Adrenal gland (tissue), 19 donors: ENCODE measurements at places on chromosomes 3 and 15. TPM values are rescaled to one million over a fixed set of nuclear protein-coding genes. Genes with fewer than 3 reads are reported as not detected.

The WDR72 gene
- not detected for total RNA-seq

The C3orf38 gene
- 11.0 TPM for total RNA-seq

DNA sequence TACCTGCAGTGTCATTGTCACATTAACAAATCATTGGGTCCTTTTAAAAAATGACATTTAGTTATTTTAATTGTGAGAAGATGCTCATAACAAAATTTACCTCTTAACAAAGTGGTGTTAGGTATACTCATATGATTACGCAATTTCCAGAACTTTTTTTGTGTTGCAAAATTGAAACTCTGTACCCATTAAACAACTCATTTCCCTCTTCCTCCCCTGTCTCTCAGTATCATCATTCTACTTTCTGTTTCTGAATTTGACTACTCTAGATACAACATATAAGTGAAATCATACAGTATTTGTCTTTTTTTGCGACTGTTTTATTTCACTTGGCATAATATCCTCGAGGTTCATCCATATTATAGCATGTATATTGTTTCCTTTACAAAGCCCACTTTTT lies 58.7 kb upstream of the CHST2 start:
- no peaks in the 10 kb centered on the region for H3K36me3 ChIP-seq
- no peak overlapping the region for H3K4me3 ChIP-seq
- no peak overlapping the region for H3K27ac ChIP-seq
- no peaks in the 10 kb centered on the region for H3K4me1 ChIP-seq

GRCh38 chr3:45409921-45410320 lies 21.5 kb downstream of the LARS2 start:
- DNase-seq = peak; percentile 44
- peaks cover 16% of the 10 kb centered on the region for H3K4me1 ChIP-seq
- no peaks in the 10 kb centered on the region for H3K36me3 ChIP-seq
- H3K4me3 ChIP-seq = no peak overlapping the region
- H3K27me3 ChIP-seq = no peaks in the 10 kb centered on the region

GRCh38 chr15:31840849-31841476 lies 189.4 kb upstream of the CHRNA7 start:
- no peaks in the 10 kb centered on the region for H3K27me3 ChIP-seq
- no peak overlapping the region for H3K27ac ChIP-seq
- no peak overlapping the region for H3K4me3 ChIP-seq
- peaks cover 16% of the 10 kb centered on the region for H3K4me1 ChIP-seq
